OCI-M1 (cell line): ENCODE measurements at places on chromosomes 1 and 21.

DNA sequence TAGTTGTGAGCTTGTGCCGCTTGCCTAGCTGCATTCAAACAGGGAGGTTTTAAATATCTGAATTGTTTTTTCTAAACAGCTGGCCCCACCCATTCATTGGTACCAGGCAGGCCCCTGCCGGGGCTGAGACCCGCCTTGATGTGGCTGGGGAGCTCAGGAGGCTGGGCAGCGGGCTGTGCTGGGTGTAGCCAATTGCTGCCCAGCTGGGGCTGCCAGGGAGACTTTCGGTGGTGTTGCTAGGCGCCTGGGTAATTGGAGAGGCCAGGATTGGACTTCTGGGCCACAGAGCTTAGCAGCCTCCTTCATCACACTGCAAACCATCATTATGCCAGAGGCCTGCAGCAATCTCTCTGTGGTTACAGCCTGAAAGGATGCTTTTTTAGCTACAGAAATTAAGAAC lies 12.2 kb downstream of the RHBDL2 start:
- DNase-seq: no peak

DNA sequence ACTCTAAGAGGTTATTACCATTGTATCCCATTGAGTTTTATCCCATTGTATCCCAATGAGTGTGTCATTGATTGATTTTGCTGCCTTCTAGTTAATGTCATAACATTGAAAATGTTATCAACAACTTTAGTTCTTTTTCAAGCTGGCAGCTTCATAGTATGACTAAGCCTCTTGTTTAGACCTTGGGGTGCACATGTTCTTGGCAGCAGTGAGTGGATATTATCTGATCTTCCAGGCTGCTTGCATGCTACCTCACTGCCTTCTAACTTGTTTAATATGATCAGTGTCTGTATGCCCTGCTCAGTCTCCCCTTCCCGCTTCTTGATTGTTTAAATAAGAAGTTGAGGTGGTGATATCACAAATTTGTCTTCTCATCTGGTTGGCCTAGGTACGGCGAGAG lies 24.6 kb downstream of the NTPCR start:
- DNase-seq: no peak

- DNase-seq: no peak
These were observed 38.1 kb upstream of the A3GALT2 start for GRCh38 chr1:33358795-33359503.

- DNase-seq: no peak
These were observed 36.2 kb upstream of the EFCAB14 start for GRCh38 chr1:46755121-46755520.

- no peak for DNase-seq
These were observed 346.0 kb downstream of the MATN1 start for GRCh38 chr1:30377230-30378002.
